Neural crest cell (in vitro differentiated cells): ENCODE measurements at places on chromosomes 7 and 10. TPM values are rescaled to one million over a fixed set of nuclear protein-coding genes. Genes with fewer than 3 reads are reported as not detected.
A peak's percentile ranks its signal among the peaks of the same experiment; 100 is the strongest.

DNA sequence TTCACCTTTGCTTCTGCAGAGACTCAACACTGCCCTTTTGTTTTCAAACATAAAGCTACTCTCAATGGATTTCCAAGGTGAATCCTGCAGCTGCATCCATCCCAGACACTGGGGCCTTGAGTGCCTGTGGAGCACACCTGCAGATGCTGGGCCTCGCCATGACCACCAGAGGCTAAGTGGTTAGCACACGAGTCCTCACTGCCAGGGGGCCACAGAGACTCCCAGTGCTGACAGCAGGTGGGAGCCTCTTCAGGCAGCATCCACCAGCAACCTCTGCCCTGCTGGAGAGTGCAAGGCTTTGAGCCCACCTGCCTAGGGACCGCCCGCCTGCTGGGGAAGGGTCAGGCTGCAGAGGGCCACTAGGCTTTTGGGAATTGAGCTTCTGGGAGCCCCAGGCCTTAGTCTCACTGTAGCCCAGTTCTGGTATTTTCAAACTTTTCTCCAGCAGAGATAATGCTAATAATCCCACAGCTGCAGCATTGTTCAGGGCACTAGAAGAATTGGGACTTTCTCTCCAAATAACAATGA lies 9.4 kb upstream of the HPS1 start:
- DNase-seq, result no peak

GRCh38 chr10:21172930-21173801 lies 276.1 kb upstream of the NEBL start:
- DNase-seq, result peak; percentile 22

- DNase-seq, result peak; percentile 96
Measured at GRCh38 chr10:131453721-131454634, 142.5 kb upstream of the TCERG1L start.

The CCDC172 gene
- total RNA-seq, result not detected in 2 replicates

DNA sequence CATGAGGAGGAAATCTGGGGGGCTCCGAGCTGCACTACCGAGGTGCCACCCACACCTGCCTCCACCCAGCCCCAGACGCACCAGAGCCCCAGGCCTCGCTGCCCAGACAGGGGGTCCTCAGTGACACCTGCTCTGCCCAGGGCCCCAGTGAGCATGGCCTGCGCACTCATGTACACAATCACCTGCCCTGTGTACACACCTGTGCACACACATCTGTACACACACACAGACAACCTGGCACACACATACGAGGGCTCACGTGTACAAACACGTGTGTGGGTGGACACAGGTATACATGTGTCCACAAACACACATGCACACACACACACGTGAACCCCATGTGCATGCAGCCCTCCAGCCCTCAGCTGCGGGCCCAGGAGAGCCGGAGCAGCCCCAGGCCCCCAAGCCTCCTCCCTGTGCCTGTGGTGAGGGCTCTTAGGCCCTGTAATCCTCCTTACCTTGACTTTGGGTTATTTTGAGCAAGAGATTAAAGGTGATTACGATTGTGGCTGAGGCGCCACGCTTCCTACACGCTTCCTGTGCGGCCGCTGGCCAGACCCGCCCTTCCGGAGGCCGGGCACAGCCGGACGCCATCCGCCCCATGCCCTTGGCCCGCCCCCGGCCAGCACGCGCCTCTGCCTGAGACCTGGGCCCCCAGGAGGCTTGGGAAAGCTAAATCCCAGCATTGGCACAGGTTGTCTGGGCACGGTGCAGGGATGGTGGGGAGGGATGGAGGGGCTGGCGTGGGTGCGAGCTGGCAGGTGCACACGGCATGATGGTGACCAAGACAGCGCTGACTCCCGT lies 71.9 kb downstream of the ELFN1 start:
- no peak for DNase-seq

DNA sequence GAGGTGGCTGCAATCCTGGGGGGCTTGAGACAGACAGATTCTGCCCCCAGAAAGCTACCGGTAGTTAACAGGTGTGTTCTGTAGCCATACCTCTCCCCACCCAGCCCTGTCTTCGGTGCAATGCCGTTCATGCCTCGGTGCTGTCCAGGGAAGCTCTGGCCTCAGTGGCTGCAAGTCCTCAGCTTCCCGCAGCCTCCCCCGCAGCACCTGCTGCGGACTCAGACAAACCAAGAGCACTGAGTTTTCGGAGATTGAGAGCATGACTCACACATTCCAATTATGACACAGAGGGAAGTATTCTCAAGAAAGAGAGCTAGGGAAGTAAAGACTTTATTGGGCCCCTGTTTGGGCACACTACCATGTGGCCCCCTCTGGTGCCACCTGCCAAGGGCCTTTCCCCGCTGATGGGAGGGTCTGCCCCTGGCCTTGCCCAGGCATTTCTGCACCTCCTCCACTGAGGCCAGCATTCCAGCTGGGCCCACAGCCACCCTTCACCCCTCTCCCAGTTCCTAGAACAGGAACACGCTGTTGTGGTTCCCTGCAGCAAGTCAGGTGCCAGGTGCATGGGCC lies 30.2 kb upstream of the EZH2 start:
- no peak for DNase-seq

DNA sequence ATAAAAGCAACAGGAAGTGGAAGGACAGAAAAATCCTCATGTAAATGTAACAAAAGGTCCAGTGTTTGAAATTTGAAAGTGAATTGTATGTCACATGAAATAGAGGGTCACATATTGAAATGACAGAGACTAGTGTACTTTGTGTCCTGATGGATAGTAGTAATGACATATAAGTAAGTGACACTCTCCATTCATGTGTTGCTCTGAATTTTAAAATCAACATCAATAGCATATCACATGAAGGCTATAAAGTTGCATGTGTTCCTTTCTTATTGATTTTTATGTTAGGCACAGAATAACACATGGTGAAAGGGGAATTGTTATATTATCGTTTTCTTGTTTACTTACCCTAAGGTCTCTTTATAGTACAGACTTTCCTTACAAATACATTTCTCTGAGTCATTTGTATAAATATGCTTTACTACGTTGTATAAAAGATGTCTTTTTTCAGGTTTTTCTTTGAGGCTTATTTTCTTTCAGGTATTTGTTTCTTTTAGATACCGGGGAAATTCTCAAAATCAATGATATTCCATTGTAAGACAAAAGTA lies 104.6 kb upstream of the CACNA2D1 start:
- no peak for DNase-seq

DNA sequence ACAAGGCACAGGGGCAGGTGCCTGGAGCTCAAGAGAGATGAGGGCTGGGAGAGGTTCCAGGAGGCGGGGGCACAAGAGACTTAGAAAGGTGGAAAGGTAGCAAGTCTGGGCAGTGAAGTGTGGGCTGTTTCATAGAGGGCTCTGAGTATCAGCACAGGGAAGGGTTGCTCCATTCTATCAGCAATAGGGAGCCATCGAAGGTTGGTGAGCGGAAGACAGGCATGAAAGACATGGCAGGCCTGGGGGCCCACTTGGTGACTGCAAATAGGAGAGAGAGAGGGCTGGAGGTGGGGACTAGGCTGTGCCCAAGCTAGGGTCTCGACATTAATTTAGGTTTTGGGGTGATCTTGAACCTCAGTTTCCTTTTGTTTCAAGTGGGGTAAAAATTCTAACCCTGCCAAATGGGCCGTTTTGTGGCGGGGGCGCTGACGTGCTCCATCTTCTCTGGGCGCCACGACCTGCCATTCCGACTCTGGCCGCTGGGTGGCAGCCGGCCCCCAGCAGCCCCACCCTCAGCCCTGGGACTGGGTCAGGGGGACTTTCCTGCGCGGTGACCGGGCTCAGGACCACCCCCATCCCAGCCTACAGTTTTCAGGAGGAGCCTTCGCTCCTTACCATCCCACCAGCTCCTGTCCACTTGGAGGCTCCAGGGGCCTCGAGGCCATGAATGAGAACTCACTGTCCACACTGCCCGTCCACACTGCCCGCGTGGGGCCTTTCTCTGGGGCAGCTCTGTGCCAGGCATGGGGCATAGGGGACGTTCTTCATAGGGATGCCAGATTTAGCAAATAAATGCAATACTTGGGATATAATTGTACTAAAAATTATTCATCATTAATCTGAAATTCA lies 37.2 kb upstream of the PCBD1 start:
- DNase-seq, result peak; percentile 67
